NCI-H774 (cell line): ENCODE measurements at places on chromosomes 3 and 15.

- DNase-seq: no peak
Observed at GRCh38 chr15:78104566-78105475, 12.5 kb downstream of the SH2D7 start.

DNA sequence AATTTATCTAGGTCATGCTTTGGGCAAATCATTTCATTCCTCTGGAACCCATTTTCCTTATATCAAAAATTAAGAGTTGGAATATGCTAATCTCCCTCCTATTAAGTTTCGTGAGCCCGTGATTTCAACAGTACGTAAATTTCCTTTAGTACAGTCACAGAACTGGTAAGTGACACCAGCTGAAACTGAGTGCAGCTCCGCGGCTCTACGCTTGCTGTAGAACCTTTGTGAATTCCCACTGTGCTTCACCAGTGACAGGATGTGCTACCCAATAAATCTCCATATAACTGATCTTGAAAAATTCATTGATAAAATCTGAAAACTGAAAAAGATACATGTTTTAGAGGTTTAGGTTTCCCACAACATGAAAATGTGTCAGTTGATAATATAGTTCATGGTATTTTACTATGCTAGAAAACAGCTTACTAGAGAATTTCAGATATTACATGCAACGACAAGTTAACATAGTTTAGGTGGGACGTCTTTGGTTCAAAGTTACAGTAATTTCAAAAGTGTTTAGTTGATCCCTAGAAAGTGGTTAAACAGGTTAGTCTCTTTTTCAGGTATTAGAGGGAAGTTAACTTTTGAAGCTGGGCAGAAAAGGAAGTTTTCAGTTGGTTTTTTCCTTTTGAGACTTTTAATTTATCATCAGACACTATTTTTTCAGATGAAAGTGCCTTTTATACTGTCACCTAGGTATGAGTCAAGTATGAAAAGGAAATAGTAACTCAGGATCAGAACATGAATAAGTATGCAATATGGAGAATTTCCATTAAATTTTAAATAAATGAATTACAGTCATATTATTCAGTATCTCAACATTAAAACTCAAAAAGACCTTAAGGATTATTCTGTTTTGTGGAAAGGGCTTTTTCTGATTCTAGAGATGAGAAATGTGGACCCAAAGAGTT, 57.0 kb downstream of the PPARG start:
- DNase-seq: no peak

DNA sequence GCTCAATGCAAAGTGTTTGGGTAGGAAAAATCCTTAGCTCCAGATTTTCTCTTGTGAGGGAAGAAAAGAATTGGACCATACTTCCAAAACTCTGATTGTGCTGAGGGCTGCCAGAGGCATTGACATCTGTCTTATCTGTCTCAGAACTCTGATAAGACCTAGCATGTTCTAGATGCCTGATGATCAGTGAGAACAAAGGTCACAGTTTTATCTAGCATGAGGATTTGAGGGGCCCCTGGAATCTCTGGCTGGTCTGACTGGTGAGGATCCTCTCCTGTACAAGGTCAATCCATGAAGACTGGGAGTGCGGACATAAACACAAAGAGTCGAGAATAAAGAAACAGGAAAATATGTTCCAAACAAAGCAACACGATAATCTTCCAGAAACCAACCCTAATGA, 40.1 kb downstream of the GPR149 start:
- no peak for DNase-seq

- DNase-seq: peak; percentile 94
Observed at GRCh38 chr3:194184265-194184751, 48.4 kb downstream of the HES1 start.

GRCh38 chr3:4818986-4819693, 160.1 kb upstream of the BHLHE40 start:
- DNase-seq: no peak

- no peak for DNase-seq
Observed at GRCh38 chr3:101212730-101213129, 107.6 kb downstream of the IMPG2 start.

GRCh38 chr3:155747286-155747945, 2.5 kb upstream of the PLCH1 start:
- DNase-seq: peak; percentile 14

GRCh38 chr15:89399238-89400115, 64.9 kb upstream of the POLG start:
- peak; percentile 34 for DNase-seq

GRCh38 chr3:15685927-15686326, 84.4 kb downstream of the BTD start:
- DNase-seq: no peak

GRCh38 chr15:97691799-97692198, 268.7 kb upstream of the ARRDC4 start:
- no peak for DNase-seq

- peak; percentile 22 for DNase-seq
Observed at GRCh38 chr15:78455749-78456148, 17.7 kb downstream of the IREB2 start.

- no peak for DNase-seq
Observed at GRCh38 chr15:35252351-35252865, 167.3 kb upstream of the NANOGP8 start.

DNA sequence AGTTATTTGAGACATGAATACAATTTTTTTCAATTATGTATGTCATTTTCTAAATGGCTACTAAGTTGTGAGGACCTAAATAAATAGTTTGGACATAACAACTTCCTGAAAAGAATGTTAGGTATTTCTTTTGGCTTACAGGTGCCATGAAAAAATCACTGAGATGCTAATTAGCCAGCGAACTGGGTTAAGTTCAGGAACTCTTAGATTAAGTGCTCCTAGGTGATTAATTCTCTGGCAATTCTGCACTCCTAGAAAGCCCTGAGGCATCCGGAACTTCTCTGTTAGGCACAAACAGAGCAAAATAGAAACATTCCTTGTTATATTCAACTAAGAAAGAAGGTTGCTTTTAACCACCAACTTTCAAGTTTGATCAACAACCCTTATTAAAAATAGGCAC, 192.3 kb downstream of the STAG1 start:
- DNase-seq: no peak

DNA sequence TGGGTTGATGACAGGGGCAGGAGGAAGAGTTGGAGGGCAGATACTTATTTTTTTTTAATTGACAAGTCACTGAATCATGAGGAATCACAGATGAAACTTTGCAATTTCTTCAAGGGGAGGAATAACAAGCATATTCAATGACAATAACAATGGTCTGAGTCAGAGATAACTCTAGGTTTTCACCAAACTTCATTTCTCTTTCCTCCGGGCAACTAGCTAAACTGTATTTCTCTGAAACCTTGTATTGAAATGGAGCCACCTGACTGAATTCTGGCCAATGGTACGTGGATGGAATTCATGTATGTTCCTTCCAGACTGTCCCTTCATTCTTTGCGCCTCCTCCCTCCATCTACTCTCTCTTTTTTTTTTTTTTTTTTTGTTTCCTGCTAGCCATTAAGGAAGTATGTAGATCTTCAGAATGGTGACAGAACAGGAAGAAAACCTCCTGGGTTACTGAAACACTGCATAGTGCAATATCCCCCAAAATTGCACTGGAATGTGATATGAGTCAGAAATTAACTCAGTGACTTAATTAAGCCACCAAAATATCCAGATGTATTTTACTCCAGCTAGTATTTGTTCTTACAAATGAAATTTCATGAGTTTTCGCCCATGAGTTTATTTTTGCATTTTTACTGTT, 495.4 kb downstream of the OTOL1 start:
- DNase-seq: no peak

DNA sequence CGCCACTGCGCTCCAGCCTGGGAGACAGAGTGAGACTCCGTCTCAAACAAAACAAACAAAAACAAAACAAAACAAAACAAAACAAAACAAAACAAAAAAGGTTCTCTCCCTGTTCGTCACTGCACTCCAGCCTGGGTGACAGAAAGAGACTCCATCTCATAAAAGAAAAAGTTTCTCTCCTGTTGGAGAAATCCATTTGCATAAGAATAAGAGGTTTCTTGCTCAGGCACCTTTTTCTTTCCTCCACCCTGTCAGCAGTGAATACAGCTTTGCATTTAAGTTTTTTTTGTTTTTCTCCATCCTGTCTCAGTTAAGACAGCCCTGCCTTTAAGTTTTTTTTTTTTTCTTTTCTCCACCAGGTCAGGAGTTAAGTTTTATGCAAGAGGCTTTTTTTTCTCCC, 109.5 kb downstream of the DPH6 start:
- no peak for DNase-seq

DNA sequence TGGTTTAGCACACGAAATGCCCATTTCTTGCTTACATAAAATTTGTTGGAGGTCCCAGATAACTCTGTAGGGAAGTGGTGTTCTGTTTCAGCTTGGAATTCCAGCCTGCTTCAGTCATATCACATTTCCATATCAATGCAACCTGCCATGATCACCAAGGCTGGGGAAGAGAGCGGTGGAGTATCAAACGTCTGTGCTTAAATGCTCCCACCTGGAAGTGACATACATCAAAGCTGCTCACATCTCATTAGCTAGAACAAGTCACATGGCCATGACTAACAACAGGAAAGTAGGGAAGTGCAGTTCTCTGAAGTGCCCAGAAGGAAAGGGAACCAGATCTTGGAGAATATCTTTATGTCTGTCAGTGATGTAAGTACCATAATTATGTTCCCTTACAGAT, 130.2 kb upstream of the CFAP20DC start:
- no peak for DNase-seq

GRCh38 chr15:48415036-48415886, 84.0 kb downstream of the DUT start:
- DNase-seq: no peak

- DNase-seq: no peak
Observed at GRCh38 chr3:4495294-4496086, 2.3 kb downstream of the ITPR1 start.

DNA sequence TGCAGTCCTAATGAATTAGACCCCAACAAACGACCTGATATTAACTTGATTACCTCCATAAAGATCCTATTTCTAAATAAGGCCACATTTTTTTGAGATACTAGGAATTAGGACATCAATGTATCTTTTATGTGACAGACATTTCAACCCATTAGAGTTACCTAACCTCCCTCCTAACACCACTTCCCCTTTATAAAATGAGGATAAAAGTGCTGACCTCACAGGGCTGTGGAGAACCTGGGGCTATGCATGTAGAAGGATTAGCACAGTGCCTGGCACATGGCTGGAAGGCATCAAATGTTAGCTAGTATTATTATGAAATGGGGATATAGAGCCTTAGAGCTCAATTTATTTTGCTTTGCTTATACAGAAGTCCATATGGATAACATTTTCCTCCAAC, 53.5 kb upstream of the LRRN1 start:
- no peak for DNase-seq

DNA sequence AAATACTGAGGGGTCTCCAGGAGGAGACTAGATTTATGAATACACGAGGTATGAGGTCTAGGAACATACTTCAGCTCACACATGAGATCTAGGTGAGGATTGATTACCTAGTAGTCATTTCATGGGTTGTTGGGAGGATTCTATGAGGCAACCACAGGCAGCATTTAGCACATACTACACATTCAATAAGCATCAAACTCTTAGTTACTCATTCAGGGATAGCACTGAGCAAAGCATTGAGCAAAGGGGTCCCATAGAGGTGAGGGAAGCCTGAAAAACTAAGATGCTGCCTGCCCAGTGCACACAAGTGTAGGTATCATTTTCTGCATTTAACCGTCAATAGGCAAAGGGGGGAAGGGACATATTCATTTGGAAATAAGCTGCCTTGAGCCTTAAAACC, 4.5 kb downstream of the CCR5 start:
- no peak for DNase-seq

DNA sequence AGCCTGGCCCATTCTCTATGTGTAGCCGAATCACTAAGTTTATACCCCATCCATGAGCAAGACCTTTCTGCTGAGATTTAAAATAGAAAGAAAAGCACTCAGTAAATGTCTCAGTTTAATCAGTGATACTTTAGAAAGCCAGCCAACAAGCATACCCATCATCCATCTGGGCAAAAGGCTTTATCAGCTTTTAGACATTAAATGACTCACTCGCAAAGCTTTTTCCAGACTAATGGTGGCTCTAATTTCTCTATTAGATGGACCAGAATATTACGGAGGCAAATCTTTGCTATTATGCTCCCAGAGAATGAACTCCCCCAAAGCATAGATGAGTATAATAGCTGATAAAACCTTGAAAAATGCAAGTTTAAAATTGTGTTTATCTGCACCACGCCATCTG, 727.8 kb downstream of the GBE1 start:
- DNase-seq: no peak

GRCh38 chr3:152474585-152474984, 205.9 kb downstream of the MBNL1 start:
- peak; percentile 9 for DNase-seq

GRCh38 chr3:112979244-112979832, 4.4 kb upstream of the CD200R1 start:
- DNase-seq: peak; percentile 4

DNA sequence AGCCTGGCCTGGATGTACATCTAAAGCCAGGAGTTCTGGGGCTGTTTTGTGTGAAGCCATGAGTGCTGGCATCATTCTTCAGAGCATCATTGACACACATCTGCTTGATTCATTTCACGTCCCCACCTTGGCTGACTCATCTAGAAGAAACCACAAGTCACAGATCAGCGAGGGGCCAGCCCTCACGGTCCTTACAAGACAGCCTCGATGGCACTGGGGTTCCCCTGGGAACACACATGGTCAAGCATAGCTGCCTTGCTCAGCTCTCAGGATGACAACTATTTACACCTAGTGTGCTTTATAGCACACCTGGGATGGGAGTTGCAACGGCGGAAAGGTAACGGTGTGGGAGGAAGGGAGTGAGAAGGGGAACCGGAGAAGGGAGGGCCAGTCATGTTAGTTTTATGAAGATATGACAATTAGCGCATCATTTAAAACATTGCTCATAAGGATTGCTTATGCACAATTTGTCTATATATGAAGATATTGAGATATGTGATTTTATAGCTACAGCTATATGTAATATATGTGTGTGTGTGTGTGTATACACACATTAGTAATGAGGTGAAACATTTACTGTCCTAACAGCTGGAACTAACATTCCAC, 227.1 kb downstream of the RPLP1 start:
- no peak for DNase-seq

DNA sequence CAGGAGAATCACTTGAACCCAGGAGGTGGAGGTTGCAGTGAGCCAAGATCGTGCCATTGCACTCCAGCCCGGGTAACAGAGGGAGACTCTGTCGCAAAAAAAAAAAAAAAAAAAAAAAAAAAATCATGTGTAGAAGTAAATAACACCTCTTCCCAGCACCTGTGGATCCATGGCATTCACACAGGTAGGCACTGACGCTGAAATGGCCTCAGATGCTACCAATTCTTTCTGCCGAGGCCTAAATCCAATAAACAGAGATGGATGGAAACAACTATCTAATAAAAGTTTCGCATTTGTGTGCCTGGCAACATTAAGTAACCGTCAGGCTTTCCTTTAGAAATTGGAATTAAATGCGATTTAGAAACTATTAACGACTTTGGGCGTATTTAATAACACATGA, 10.3 kb upstream of the LRRC2 start:
- DNase-seq: no peak

- no peak for DNase-seq
Observed at GRCh38 chr3:24373198-24373959, 121.3 kb downstream of the THRB start.

DNA sequence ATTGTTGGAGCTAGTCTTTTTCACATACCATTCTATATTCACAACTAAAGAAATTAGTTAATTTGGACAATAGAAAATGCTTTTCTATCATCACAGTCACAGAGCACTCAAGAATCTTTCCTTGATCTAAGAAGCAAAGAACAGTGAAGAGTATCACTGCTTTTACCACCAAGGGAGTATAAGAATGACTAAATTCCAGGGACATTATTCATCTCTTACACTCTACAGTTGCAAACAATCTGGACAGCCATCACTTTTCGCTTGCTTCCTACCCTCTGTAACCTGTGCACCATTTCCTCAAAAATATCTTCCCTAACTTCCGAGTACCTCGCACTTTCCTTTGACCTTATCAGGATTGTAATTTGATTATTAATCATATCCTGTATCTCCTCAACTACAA, 359.5 kb upstream of the TMCO5A start:
- no peak for DNase-seq
